ENCODE measurements at places on chromosomes 13 and 19.

DNA sequence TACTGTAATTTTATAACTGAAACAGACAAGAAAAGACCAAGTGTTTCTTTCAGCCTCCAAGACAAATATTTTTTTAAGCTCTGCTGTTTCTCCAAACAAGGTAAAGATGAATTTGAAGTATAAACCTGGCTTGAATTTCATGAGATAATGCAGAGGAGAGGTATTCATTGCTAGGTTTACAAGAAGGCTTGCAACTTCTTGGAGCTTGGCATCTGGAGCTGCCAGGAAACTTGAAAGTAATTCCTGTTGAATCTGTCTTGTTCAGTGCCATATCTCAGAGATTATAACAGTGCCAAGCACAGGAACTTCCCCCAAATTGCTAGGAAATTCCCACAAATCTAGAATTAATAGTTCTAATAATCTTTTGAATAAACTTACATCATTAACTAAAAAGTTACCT, 70.9 kb downstream of the CDK8 start:
- DNase-seq, result no peak

DNA sequence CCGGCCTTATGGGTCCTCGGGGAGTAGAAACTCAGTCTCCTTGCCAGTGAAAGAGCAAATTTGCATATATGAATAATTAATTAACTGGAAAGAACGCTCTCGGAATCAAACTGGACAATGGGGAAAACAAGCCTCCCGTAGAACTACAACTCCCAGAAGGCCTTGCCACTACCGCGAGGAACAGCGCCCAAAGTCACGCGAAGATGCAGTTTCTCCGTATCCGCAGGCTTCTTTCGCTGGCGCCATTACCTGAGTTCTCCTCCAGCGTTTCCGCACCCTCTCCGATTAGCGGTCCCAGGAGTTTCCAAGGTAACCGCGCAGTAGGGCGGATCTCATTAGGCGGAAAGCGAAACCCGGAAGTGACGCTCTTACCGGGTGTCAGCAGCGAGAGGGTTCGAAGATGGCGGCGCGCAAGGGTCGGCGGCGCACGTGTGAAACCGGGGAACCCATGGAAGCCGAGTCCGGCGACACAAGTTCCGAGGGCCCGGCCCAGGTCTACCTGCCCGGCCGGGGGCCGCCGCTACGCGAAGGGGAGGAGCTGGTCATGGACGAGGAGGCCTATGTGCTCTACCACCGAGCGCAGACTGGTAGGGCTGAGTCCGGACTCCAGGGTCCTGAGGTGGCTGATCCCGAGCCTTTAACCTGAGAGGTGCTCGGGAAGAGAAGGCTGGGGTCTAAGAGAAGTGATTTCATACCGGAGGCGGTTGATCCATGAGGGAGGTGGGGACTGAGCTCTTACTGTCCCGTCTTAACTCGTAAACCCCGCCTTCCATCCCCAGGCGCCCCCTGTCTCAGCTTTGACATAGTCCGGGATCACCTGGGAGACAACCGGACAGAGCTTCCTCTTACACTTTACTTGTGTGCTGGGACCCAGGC, at the start of gene GRWD1:
TSS of gene GRWD1 (plus strand) at position 378 of the 876 bp plus-strand sequence. CDS start at position 401, 23 bp downstream.
- peak; percentile 93 for DNase-seq

DNA sequence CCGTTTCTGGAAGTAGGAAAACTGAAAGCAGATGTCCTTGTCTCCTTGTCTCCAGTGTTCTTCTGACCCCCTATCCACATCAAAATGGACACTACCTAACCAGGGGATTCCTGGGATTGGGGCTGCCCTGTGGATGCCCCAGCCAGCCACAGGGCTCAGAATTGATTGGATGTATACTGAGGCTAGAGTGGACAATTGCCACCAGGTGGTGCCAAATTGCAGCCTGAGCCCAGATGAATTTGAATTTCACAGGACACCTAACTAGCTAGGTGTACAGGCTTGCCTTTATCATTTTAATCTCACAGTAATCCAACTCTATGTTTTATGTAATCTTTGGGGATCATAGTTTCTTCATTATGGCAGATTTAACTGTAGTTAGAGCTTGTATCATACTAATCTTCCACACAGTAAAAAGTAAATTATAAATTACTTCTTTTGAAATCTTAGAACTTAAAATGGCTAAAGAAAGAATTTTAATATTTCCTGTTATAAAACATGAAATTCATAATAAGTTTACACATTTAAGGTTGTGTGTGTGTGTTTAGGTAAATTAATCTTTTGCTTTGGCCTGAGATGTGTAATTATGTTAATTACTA, 58.0 kb downstream of the PIBF1 start:
- peak; percentile 1 for DNase-seq

DNA sequence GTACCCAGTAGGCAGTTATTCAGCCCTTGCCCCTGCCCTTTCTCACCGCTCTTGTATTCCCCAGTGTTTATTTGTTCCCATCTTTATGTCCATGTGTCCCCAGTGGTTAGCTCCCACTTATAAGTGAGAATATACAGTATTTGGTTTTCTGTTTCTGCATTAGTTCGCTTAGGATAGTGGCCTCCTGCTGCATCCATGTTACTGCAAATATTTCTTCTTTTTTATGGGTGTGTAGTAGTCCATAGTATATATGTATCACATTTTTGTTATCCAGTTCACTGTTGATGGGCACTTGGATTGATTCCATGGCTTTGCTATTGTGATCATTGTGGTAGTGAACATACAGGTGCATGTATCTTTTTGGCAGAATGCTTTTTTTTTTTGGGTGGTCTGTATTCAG, 32.7 kb downstream of the URI1 start:
- DNase-seq, result no peak

DNA sequence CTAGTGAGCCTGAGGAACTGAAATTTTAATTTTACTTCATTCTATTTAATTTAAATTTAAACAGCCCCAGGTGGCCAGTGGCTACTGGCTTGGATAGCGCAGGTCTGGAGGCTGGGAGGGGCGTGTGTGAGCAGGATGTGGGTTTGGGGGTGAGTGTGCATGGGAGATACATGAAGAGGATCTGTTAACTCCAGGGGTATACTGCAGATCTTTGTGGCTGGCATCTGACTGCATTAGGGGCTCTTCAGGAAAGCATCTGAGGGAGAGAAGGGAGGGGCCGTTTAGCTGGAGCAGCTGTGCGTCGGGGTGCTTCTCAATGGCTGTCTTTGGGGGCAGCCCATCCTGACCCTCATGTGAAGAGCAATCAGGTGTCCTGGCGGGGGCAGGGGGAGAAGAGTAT, 6.8 kb downstream of the SHANK1 start:
- no peak for DNase-seq

DNA sequence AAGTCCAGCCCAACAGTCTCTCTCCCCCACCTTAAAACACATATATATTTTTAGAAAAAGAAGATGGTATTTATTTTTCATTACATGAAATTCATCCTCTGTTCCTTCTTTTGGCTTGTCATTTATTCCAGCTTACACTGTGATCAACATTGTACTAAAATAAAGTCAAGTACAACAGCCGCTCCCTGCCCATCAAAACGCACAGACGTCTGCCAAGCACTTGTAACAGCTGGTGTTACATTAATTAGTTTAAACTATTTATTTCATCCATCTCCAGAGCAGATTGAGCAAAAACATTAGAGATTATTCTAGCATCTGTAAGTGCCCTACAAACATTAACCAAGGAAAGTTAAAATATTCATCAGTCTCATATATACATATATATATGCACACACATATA, 350.5 kb downstream of the DACH1 start:
- DNase-seq, result no peak

- DNase-seq, result peak; percentile 96
These were observed 3.4 kb downstream of the NANOS3 start for GRCh38 chr19:13880059-13881043.

- DNase-seq, result no peak
These were observed 174.3 kb downstream of the PTPRS start for GRCh38 chr19:5166262-5166661.

DNA sequence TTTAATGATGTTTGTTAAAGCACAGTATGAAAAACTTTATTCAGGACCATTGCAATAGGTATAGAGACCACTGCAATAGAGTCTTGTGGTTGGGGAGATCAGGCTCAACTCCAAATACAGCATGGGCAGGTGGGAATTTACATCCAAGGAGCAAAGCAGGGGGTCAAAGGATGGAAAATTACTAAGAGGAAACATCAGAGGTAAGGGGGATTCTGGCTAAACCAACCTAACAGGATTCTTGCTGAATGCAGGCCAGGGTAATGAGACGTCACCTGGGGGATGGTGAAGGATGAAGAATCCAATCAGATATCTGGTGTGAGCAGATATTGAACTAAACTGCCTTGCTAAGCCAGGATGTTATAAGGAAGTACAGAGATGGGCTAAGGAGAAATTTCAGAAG, 126.6 kb upstream of the MIR17HG start:
- DNase-seq, result no peak

DNA sequence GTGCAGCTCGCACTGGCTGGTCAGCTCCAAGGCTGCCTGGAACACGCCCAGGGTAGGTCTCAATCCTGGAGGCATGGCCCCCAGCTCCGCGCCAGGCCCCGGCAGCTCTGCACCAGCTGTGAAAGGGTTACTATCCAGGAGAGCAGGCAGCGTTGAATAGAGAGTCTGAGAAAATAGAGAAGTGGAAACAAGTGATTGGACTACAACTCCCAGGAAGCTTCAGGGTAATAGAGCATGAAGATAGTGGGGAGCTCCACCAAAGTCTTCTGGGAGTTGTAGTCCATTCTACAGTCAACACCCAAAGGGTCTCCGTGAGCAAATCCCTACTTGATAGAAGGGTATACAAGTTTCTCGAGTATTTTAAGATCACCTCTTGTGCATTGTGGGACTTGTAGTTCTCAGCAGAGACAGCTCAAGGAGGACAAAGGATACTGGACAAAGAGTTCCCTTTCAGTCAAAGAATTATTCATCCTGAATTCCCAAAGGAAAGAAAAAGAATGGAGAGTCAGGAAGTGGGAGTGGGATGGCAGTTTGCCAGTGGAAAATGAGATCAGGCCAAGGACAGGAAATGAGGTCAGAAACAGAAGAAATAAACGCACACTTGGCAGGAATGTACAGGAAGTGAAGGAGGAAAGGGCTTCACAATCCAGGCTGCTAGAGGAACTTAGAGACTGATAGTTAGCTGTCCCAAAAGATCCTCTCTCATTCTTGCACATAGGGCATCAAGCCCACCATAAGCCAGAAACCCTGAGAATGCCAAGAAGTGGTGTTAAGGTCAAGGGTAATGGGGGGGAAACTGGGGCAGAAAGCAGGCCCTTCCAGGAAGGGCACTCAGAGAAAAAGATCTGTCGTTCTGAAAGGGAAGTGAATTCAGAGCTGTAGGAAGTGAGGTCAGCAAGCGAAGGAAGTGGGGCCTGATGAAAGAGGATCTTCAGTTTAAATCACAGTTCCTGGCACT, 5.5 kb upstream of the MAMSTR start:
- no peak for DNase-seq

DNA sequence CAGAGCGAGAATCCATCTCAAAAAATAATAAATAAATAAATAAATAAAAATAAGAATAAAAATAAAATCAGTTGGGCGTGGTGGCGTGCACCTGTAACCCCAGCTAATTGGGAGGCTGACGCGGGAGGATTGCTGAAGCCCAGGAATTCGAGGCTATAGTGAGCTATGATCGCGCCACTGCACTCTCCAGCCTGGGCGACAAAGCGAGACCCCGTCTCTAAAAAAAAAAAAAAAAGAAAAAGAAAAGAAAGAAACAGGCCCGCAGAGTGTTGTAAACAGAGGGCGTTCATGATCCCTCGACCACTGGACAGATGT, 5.4 kb downstream of the SERTAD1 start:
- DNase-seq, result no peak

DNA sequence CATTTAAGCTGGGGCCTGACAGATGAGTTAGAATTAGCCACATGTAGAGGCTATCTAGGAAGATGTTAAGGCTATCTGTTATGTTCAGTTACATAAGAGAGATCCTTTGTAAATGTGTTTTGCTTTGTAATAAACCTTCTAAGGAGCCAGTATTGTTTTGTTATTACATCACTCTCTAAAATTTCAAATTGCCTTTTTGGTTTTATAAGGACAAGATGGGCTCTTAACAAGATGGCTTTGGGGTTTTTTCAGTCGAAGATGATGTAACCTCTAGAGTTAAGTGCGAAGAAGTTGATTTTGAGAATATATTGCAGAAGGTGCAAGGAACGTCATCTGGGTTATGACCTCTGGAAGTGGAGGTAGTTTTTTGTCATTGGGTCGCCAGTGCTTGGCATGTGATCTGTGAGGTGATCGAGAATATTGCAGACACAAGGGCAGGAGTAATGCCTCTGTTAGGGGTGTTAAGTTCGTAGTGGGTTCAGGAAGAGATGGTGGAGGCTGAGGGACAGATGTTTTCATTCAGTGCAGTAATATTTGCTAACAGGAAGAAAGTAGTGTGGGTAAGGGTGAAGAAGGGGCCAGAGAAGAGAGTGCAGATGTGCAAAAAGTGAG, 12.7 kb downstream of the LSM14A start:
- DNase-seq, result no peak

GRCh38 chr19:30781519-30781918, 409.3 kb downstream of the ZNF536 start:
- DNase-seq, result no peak

GRCh38 chr13:28110414-28110813, 10.0 kb upstream of the FLT3 start:
- no peak for DNase-seq

- DNase-seq, result no peak
These were observed 44.4 kb downstream of the COMP start for GRCh38 chr19:18746401-18747325.

DNA sequence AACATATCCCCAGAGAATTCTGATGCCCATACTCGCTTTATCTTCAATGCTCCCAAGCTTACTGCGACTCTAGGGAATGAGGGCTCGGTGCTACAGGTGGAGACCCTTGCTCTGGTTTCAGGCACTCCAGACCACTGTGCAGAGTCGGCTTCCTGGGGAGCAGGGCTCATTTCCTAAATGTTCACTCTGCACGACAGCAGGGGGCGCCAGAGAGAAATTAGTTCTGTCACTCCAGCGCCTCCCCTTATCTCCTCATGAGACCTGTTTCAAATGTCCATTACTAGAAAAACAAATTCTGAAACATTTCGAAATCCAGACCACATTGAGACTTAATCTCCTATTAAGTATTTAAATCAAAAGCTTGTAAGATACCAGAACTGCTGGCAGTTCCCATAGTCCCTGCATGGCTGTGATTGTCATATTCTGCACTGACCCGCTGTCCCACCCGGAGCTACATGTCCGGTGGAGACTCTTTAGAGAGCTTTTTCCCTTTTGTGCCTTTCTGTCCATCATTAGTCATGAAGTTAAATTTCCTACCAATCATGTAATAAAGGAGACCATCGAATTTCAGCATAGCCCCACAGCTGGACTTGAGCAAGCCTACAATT, 22.4 kb downstream of the EPSTI1 start:
- DNase-seq, result peak; percentile 76

DNA sequence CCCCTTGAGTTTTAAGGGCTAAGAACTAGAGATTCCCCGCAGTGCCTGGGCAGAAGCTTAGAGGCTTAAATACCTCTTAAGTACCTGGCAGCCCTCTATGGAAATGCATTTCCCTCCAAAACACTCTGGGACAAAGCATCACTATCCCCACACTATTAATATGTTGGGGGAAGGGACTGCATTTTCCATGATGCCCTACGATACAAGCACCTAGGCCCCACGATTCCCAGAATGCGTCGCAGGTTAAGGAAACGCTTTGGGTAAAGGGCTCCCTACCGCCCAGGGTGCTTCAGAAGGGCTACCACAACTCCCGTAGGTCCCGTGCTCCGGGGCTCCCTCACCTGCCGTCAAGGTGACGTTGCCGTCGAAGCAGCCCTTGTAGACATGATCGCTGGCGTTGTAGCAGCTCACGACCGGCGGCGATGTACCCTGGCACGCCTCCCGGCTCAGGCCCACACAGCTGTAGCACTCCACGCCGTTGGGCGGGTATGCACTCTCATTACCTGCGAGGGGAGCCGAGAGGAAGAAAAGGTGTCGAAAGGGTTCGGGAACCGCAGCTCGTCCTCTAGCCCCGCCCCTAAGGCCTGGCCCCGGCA, 2.5 kb downstream of the LYPD3 start:
- DNase-seq, result no peak

- DNase-seq, result no peak
These were observed 1420.8 kb upstream of the SLC10A2 start for GRCh38 chr13:104487006-104487405.

Data from T-helper 2 cell (primary cell).